ENCODE measurements at places on chromosomes 4 and X. TPM values are rescaled to one million over a fixed set of nuclear protein-coding genes. Genes with fewer than 3 reads are reported as not detected.
A peak's percentile ranks its signal among the peaks of the same experiment; 100 is the strongest.

The SMPX gene
- not detected for total RNA-seq

The POU4F2 gene
- total RNA-seq = 0.59 TPM

The BANK1 gene
- total RNA-seq = 3.7 TPM

The GLOD5 gene
- total RNA-seq = not detected

The BMX gene
- total RNA-seq = 0.74 TPM

The AP1S2 gene
- 66.1 TPM for total RNA-seq

The HPGD gene
- total RNA-seq = 14.6 TPM

The GPR119 gene
- not detected for total RNA-seq

The RAB33A gene
- total RNA-seq = 4.1 TPM

The DACH2 gene
- total RNA-seq = 0.08 TPM

- no peak overlapping the region for H3K27ac ChIP-seq
- no peaks in the 10 kb centered on the region for H3K4me1 ChIP-seq
- H3K36me3 ChIP-seq = no peaks in the 10 kb centered on the region
Observed at GRCh38 chr4:168521721-168522120, 24.9 kb downstream of the PALLD start.

- no peak for DNase-seq
- no peaks in the 10 kb centered on the region for H3K36me3 ChIP-seq
- H3K4me1 ChIP-seq = no peaks in the 10 kb centered on the region
- H3K4me3 ChIP-seq = no peak overlapping the region
- H3K27me3 ChIP-seq = peaks cover 2% of the 10 kb centered on the region
- no peak overlapping the region for H3K27ac ChIP-seq
Observed at GRCh38 chr4:110850461-110851442, 227.9 kb upstream of the PITX2 start.

- no peak for DNase-seq
- no peak overlapping the region for H3K4me3 ChIP-seq
- H3K27ac ChIP-seq = no peak overlapping the region
- no peaks in the 10 kb centered on the region for H3K36me3 ChIP-seq
- no peaks in the 10 kb centered on the region for H3K27me3 ChIP-seq
Observed at GRCh38 chr4:119730671-119730950, 102.0 kb upstream of the PDE5A start.

- no peaks in the 10 kb centered on the region for H3K4me1 ChIP-seq
- H3K27ac ChIP-seq = no peak overlapping the region
- H3K36me3 ChIP-seq = no peaks in the 10 kb centered on the region
- peaks cover 1% of the 10 kb centered on the region for H3K27me3 ChIP-seq
Observed at GRCh38 chrX:13110433-13111324, 66.3 kb upstream of the FAM9C start.

DNA sequence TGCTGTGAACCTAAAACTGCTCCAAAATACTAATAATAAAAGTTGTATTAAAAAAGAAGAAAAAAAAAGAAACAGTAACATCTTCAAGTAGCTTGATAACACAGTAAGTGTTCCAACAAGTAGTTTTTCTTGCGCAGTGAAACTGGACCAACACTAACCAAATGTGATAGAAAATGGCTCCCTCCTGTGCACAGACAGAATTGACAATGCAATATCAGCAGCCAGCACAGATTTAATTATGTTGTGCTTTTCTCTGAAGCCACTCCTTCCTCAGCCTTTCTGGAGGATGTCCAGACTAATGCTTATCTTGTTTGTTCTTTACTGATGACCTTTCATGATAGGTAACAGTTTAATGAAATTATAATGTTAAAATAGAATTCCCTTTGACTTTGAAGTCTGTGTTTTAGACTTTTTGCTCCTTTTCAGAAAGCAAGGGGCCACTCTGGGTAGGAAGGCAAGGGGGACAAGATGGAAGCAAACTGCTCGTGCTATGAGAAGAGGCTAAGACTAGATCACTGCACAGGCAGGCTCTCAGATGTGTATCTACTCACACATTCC, 147.1 kb upstream of the RPL34 start:
- no peak overlapping the region for H3K27ac ChIP-seq
- no peak for DNase-seq
- H3K36me3 ChIP-seq = no peaks in the 10 kb centered on the region
- peaks cover 5% of the 10 kb centered on the region for H3K27me3 ChIP-seq
- no peak overlapping the region for H3K4me3 ChIP-seq

DNA sequence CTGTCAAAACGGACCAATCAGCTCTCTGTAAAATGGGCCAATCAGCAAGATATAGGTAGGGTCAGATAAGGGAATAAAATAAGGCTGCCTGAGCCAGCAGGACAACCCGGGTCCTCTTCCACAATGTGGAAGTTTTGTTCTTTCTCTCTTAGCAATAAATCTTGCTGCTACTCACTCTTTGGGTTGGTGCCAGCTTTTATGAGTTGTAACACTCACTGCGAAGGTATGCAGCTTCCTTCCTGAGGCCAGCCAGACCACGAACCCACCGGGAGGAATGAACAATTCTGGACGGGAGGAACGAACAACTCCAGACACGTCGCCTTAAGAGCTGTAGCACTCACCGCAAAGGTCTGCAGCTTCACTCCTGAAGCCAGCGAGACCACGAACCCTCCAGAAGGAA, 287.8 kb downstream of the RAPGEF2 start:
- H3K27me3 ChIP-seq = peaks cover 4% of the 10 kb centered on the region
- no peak overlapping the region for H3K4me3 ChIP-seq
- no peak overlapping the region for H3K27ac ChIP-seq
- DNase-seq = no peak
- no peaks in the 10 kb centered on the region for H3K36me3 ChIP-seq

- DNase-seq = no peak
- H3K4me3 ChIP-seq = no peak overlapping the region
- H3K36me3 ChIP-seq = peaks cover 5% of the 10 kb centered on the region
Observed at GRCh38 chr4:7756561-7757355, 182.9 kb downstream of the AFAP1 start.

GRCh38 chrX:115360220-115360781, 70.8 kb downstream of the LUZP4 start:
- no peaks in the 10 kb centered on the region for H3K36me3 ChIP-seq
- H3K27ac ChIP-seq = no peak overlapping the region
- no peak overlapping the region for H3K4me3 ChIP-seq
- H3K4me1 ChIP-seq = peaks cover 4% of the 10 kb centered on the region

DNA sequence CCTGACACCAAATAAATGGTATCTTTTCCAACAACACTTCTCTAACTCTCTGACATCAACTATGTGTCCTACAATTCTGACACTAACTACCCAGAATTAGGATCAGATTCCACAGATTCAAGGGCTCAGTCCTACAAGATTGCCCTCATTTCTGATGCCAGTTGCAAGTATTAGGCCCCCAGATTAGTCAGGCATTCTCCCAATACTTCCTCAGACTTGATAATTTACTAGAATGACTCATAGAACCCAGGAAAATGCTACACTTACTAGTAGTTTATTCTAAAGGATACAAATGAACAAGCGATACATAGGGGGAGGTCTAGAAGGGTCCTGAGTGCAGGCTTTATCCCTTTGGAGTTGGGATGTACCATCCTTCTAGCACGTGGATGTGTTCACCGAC, 8.5 kb downstream of the TIGD2 start:
- DNase-seq = no peak
- peaks cover 8% of the 10 kb centered on the region for H3K36me3 ChIP-seq
- H3K27ac ChIP-seq = no peak overlapping the region
- peaks cover 2% of the 10 kb centered on the region for H3K27me3 ChIP-seq
- H3K4me1 ChIP-seq = peaks cover 6% of the 10 kb centered on the region

DNA sequence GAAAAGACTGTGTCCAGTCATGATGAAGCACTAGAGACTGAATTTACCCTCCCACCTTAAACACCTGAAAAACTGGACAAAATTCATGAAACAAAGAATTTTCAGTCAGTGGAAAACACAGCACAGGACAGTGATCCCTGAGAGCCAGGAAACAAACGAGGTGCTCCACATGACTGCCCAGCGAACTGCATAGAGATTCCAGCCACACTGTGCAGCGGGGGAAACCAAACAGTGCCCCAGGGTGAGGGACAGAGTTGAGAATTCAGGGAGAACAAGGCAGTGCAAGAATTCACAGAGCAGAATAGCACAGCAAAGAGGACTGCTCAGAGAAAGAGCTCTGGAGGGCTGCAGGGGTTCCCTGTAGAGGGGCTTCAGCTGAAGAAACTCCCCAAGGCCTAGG, 55.5 kb upstream of the SEC24B start:
- no peak overlapping the region for H3K4me3 ChIP-seq
- no peaks in the 10 kb centered on the region for H3K36me3 ChIP-seq
- H3K27me3 ChIP-seq = peaks cover 4% of the 10 kb centered on the region
- DNase-seq = no peak
- no peaks in the 10 kb centered on the region for H3K4me1 ChIP-seq
- no peak overlapping the region for H3K27ac ChIP-seq

DNA sequence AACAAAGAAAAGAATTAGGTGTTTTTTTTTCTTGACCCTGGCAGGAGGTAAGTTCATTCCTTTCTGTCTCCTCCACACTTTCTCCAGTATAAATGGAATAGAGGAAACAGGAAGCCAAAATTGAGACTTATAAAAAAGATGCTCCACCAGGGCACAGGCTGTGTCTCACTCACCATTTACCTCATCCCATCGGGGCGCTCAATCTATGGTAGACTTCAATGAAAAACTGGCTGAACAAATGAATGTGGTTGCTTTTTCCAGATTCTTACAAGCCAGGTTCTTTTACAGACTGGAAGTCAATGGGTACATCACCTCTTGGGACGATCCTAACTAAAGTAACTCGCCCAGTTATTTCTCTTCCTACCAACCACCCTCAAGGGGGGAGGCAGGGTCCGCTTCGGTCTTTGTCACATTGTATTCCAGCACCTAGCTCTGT, 685 bp downstream of the COMMD8 start:
- H3K4me3 ChIP-seq = peak overlapping the region; percentile 92
- H3K27me3 ChIP-seq = no peaks in the 10 kb centered on the region
- no peaks in the 10 kb centered on the region for H3K36me3 ChIP-seq
- peak overlapping the region; percentile 3 for H3K27ac ChIP-seq
- no peak for DNase-seq

DNA sequence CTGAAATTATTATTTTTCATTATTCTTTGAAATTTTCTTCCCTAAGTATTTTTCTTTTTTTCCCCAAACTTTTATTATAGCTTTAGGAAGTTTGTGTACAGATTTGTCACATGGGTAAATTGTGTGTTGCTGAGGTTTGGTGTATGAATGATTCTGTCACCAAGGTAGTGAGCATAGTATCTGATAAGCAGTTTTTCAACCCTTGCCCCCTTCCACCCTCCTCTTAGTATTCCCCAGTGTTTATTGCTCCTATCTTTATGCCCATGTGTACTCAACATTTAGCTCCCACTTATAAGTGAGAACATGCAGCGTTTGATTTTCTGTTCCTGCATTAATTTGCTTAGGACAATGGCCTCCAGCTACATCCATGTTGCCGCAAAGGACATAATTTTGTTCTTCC, 103.9 kb upstream of the MAGEB2 start:
- no peaks in the 10 kb centered on the region for H3K4me1 ChIP-seq
- H3K27me3 ChIP-seq = no peaks in the 10 kb centered on the region
- no peak overlapping the region for H3K27ac ChIP-seq
- H3K36me3 ChIP-seq = no peaks in the 10 kb centered on the region
- no peak overlapping the region for H3K4me3 ChIP-seq
- no peak for DNase-seq

DNA sequence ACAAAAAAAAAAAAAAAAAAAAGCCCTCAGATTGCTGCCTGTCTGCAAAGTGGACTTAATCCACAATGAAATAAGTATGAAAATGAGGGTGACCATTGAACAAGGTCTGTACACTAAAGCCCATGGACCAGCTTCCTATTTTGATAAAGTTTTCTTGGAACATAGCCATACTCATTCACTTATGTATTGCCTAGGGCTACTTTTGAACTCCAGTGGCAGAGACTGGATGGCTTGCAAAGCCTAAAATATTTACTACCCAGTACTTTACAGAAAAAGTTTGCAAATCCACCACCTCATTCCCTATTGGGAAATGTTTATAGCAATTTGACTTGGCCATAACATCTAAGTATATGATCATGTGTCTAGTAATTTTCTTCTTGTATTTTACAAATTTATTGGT, 481.7 kb downstream of the NAF1 start:
- no peak for DNase-seq
- no peaks in the 10 kb centered on the region for H3K4me1 ChIP-seq
- H3K36me3 ChIP-seq = no peaks in the 10 kb centered on the region
- no peaks in the 10 kb centered on the region for H3K27me3 ChIP-seq

- H3K27me3 ChIP-seq = no peaks in the 10 kb centered on the region
- no peak overlapping the region for H3K27ac ChIP-seq
- DNase-seq = no peak
- peaks cover 10% of the 10 kb centered on the region for H3K4me1 ChIP-seq
Observed at GRCh38 chr4:87525636-87526295, 3.4 kb downstream of the SPARCL1 start.

DNA sequence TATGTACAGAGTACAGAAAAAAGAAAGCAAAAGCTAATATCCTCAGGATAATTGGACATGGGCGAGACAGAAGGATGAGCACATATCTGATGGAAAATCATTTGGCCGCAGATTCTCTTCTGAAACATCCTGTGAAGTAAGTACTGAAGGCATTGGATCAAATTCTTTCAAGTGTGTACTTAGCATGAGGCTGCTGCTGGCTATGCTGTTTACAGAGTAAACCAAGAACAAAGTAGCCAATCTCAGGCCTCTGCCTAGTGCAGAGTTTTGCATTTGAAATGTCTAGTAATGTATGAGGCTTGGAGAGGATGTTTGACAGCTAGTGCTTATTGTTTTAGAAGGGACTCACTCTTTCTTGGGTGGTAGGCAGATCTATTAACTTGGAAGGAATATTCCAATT, 128.5 kb downstream of the MAGEC2 start:
- H3K4me1 ChIP-seq = no peaks in the 10 kb centered on the region
- no peak overlapping the region for H3K4me3 ChIP-seq
- DNase-seq = no peak
- no peaks in the 10 kb centered on the region for H3K27me3 ChIP-seq

GRCh38 chrX:152915541-152916241, 17.8 kb downstream of the ZNF185 start:
- DNase-seq = peak; percentile 52
- no peak overlapping the region for H3K4me3 ChIP-seq
- no peak overlapping the region for H3K27ac ChIP-seq
- no peaks in the 10 kb centered on the region for H3K36me3 ChIP-seq
- H3K27me3 ChIP-seq = peaks cover 2% of the 10 kb centered on the region

DNA sequence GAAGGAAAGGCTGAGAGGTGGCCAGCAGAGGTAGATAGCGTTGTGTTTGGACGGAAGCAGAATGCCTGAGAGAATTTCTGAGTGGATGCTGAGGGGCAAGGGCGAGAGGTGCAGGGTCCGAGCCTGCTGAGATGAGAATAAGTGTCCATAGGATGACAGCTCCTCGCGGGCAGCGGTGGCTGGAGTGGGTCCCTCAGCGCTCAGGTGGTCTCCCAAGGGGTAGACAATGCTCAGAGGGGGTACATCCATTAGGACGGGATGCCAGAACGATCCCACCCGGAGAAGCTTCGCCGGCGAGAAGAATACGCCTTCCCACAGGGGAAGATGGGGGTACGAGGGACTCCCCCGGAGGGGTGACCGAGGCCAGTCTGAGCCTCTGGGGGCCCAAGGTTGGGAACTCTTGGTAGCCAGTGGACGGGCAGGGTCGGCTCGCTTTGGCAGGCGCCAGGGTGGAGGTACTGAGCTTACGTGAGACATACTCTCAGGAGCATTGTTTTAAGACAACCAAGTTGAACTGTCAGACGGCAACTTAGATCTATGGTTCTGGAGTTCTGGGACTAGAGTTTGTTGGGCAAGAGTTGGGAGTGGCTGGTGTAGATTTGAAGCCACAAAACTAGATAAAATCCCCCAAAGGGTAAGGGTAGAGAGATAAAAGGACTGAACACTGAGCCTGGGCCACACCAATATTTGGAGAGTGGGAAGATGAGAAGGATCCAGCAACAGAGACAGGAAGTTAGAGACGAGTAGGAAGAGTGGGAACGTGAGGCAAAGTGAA, 15.8 kb downstream of the BRCC3 start:
- DNase-seq = no peak
- H3K4me3 ChIP-seq = no peak overlapping the region
- peaks cover 15% of the 10 kb centered on the region for H3K4me1 ChIP-seq
- H3K27me3 ChIP-seq = no peaks in the 10 kb centered on the region
- H3K27ac ChIP-seq = no peak overlapping the region

Data from endothelial cell (in vitro differentiated cells).